Fibroblast of skin of right quadriceps (primary cell): ENCODE measurements at places on chromosomes 11 and 22.

GRCh38 chr22:19203834-19204233 lies 25.3 kb upstream of the SLC25A1 start:
- DNase-seq = no peak

DNA sequence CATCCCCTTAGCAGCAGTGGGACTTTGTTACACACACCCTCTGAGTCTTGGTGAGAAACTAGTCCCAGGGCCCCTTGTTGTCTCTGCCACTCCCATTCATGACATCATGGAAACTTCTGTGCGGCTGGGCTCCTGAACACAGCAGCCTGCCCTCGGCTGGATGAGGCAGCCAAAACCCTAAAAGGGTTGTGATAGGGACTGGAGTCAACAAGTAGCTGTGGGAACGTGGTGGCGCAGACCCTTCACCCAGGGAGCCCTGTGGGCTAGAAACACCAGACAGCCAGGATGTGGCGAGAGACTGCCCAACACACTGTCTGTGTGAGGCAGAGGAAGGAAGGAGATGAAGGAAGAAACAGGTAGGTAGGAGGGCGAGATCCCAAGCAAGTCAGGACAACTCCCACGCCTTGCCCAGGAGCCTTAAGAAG lies 3.9 kb downstream of the CD3D start:
- DNase-seq = no peak

DNA sequence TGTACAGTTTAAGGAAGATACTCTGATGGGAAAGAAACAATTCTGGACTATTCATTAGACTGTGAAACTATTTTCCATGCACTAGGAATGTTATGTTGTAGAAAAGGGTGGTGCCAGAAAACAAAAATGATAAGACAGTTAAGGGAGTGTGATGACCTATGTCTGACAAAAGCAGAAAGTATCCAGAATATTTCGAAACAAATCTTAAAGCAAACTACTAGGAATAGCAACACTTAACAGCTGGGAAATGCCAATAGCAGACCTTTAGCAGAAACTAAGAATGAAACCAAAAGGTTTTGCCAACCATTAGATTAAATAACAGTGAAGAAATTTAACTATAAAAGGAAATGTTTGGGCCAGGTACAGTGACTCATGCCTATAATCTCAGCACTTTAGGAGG lies 3.3 kb upstream of the ARHGAP20 start:
- peak; percentile 66 for DNase-seq

GRCh38 chr11:93740031-93740729 lies 1.1 kb downstream of the TAF1D start:
- DNase-seq = peak; percentile 71

DNA sequence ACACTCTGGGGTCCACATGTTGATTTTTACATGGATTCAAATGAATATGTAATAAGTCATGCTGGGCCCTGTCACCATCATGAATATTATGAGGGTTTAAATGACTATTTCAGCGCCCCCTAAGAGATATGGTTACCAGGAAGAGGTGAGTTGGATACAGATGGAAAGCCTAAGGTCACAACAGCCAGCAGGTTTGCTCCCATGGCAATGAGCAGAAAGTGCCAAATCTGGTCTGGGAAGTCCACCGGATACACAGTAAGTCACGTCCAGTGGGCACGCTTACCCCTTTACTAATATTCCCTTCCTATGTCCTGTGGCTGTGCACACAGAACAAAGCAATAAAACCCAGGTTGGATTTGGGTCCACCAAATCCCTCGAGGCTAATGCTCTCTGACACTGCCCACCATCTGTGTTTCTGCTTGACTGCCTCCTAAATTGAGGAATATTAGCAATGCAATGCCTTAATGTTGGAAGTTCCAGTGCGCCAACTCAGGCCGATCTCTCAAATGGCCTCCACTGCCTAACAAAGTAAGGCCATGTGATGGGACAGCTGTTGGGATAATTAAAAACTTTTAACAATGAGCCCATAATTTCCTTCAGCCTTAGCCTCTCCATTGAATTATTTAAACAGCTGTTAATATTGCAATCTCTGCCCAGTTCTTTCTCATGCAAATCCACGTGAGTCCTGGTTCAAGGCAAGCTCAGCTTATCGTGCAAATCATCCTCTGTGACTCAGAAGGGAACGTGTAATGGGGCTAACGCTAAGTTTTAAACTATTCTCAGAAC lies 97.6 kb downstream of the SLC1A2 start:
- peak; percentile 93 for DNase-seq
